ENCODE measurements at places on chromosomes 7 and 10. TPM values are rescaled to one million over a fixed set of nuclear protein-coding genes. Genes with fewer than 3 reads are reported as not detected.
A peak's percentile ranks its signal among the peaks of the same experiment; 100 is the strongest.

Gene ADGRA1
- not detected for total RNA-seq

DNA sequence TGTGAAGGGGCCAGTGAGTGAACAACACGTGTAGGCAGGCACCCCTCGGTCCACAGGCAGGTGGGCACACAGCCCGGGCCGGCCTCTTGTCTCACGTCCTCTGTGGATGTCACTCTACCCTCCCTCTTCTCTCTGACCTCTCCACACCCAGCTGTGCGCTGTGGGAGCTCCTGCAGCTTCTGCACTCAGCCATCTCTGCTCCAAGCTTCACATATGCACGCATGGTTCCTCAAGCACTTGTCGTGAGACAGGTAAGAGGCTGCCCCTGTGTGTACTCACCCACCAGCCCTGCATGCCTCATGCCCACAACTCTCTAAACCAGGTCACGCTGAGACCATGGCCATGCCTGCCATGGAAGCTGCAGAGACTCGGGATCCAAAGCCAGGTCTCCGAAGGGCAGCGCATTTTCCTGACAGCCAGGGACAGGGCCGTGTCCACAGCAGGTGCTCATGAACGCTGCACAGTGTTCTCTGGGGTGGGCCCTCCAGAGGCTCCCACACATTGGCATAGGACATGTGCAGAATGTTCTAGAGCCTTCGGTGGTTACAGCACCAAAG lies 477.5 kb downstream of the PTPRN2 start:
- H3K36me3 ChIP-seq, result no peaks in the 10 kb centered on the region
- no peaks in the 10 kb centered on the region for H3K27me3 ChIP-seq
- no peak overlapping the region for H3K4me3 ChIP-seq
- DNase-seq, result no peak

Gene HDAC9
- total RNA-seq, result 1.4 TPM

DNA sequence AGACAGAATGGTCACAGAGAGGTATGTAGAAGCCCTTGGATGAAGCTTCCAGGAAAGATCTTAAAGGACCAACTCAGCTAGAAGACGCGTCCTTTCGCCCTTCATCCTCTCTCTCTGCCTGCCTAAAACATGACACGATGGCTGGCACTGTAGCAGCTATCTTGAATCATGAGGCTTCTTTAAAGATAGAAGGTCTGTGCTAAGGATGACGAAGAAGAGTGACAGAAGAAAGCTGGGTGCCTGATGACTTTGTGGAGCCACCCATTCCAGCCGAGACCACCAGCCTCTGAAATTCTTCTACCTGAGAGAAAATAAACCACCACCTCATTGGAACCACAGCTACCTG lies 25.5 kb downstream of the WDR86 start:
- no peak overlapping the region for H3K27ac ChIP-seq
- H3K27me3 ChIP-seq, result peaks cover 21% of the 10 kb centered on the region
- no peaks in the 10 kb centered on the region for H3K36me3 ChIP-seq
- peaks cover 12% of the 10 kb centered on the region for H3K4me1 ChIP-seq
- DNase-seq, result no peak

- no peak overlapping the region for H3K27ac ChIP-seq
- no peak for DNase-seq
- H3K4me3 ChIP-seq, result no peak overlapping the region
- no peaks in the 10 kb centered on the region for H3K27me3 ChIP-seq
Measured at GRCh38 chr10:129770286-129770685, 193.8 kb downstream of the EBF3 start.

DNA sequence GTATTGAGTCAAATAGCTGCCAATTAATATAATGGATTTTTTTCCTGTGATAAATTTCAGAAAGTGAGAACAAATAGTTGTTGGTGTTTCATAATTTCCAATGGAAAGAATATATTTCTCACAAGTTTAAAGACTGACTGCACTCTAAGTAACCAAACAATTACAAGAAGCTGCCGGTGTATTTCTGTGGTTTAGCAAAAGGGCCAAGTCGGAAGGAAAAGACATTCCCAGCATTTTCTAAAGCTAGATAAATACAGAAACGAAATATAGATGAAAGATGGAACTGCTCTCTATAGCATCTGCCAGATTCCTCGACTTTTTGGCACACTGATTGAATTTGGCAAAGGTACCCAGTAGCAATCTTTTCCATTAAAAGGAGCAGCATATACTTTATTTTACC lies 92.7 kb upstream of the MKX start:
- H3K4me1 ChIP-seq, result no peaks in the 10 kb centered on the region
- no peak overlapping the region for H3K4me3 ChIP-seq
- no peak overlapping the region for H3K27ac ChIP-seq
- DNase-seq, result no peak
- H3K27me3 ChIP-seq, result no peaks in the 10 kb centered on the region
- no peaks in the 10 kb centered on the region for H3K36me3 ChIP-seq

DNA sequence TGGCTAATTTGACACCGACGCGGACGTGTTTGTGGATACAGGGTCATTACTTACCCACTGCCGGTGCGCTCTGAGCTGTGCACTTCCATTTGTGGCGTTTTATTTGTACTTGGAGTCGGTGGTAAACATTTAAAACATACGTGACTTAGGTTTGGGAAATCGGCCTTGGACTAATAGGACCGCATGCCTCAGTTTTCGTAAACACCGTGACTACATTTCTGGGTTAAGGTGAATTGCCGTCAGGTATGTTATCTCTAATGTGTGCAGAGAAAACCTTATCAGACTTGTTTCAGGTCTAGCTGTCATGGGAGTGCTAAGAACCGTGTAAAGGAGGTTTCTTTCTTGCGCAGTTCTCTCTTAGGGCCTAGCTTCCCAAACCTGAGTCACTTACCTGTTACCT lies 51.7 kb upstream of the NCF1 start:
- no peak for DNase-seq
- H3K36me3 ChIP-seq, result peaks cover 33% of the 10 kb centered on the region
- peaks cover 6% of the 10 kb centered on the region for H3K4me1 ChIP-seq
- H3K27me3 ChIP-seq, result no peaks in the 10 kb centered on the region
- no peak overlapping the region for H3K27ac ChIP-seq

GRCh38 chr7:123075838-123076467 lies 80.5 kb upstream of the TAS2R16 start:
- H3K4me1 ChIP-seq, result no peaks in the 10 kb centered on the region
- no peak for DNase-seq
- H3K36me3 ChIP-seq, result no peaks in the 10 kb centered on the region
- no peak overlapping the region for H3K27ac ChIP-seq

GRCh38 chr10:112475575-112476218 lies 28.7 kb downstream of the VTI1A start:
- H3K4me1 ChIP-seq, result peaks cover 4% of the 10 kb centered on the region
- DNase-seq, result no peak
- no peaks in the 10 kb centered on the region for H3K36me3 ChIP-seq
- H3K27ac ChIP-seq, result no peak overlapping the region

DNA sequence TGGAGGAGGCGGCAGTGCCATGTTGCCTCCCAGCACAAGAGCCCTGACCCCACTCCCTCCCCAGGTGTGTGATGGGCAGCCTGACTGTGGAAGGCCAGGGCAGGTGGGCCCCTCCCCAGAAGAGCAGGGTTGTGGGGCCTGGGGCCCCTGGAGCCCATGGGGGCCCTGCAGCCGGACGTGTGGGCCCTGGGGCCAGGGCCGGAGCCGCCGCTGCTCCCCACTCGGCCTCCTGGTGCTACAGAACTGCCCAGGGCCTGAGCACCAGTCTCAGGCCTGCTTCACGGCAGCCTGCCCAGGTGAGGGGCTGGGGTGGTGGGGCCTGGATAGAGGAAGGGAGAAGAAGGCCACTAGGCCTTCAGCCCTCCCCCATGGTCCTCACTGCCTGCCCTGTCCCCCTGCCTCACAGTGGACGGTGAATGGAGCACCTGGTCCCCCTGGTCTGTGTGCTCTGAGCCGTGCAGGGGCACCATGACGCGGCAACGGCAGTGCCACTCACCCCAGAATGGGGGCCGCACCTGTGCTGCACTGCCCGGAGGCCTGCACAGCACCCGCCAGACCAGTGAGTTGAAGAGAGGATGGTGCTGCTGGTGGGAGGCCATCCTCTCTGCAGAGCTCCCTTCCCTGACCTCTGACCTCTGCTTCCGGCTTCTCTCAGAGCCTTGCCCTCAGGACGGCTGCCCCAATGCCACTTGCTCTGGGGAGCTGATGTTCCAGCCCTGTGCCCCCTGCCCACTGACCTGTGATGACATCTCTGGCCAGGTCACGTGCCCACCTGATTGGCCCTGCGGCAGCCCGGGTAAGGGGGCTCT lies 18.2 kb upstream of the ZNF467 start:
- H3K4me3 ChIP-seq, result no peak overlapping the region
- no peak overlapping the region for H3K27ac ChIP-seq
- no peaks in the 10 kb centered on the region for H3K36me3 ChIP-seq
- H3K4me1 ChIP-seq, result peaks cover 3% of the 10 kb centered on the region

GRCh38 chr10:12235116-12235694 lies 39.2 kb downstream of the CDC123 start:
- no peaks in the 10 kb centered on the region for H3K4me1 ChIP-seq
- no peaks in the 10 kb centered on the region for H3K27me3 ChIP-seq
- no peak overlapping the region for H3K4me3 ChIP-seq
- DNase-seq, result no peak
- H3K36me3 ChIP-seq, result peaks cover 44% of the 10 kb centered on the region

- H3K36me3 ChIP-seq, result peaks cover 2% of the 10 kb centered on the region
- no peaks in the 10 kb centered on the region for H3K27me3 ChIP-seq
- DNase-seq, result no peak
- no peaks in the 10 kb centered on the region for H3K4me1 ChIP-seq
Measured at GRCh38 chr7:71784781-71785180, 627.4 kb downstream of the CALN1 start.

- H3K36me3 ChIP-seq, result no peaks in the 10 kb centered on the region
- no peaks in the 10 kb centered on the region for H3K27me3 ChIP-seq
- H3K4me1 ChIP-seq, result no peaks in the 10 kb centered on the region
- no peak overlapping the region for H3K4me3 ChIP-seq
Measured at GRCh38 chr10:2464483-2464882, 602.9 kb upstream of the PFKP start.

Gene CASTOR2
- total RNA-seq, result 4.4 TPM

DNA sequence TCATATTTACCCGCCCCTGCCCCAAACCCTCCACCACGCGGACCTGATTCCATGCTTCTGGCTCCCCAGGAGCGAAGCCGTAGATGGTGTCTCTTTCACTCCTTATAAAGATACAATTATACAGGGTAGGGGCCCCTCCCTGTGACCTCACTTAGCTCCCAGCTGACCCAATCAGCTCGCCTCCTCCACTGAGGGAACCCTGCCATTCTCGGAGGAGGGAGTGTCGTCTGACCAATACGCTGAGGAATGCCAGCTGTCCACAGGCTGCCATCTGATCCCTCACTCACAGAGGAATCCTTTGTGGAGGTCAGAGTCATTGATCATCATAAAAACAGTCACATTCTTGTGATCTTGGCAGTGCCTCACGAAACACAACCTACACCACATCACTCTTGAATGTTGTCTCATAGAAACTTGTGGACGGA lies 67.5 kb upstream of the INSIG1 start:
- no peaks in the 10 kb centered on the region for H3K36me3 ChIP-seq
- H3K27me3 ChIP-seq, result no peaks in the 10 kb centered on the region
- no peaks in the 10 kb centered on the region for H3K4me1 ChIP-seq
- H3K4me3 ChIP-seq, result no peak overlapping the region
- no peak for DNase-seq

DNA sequence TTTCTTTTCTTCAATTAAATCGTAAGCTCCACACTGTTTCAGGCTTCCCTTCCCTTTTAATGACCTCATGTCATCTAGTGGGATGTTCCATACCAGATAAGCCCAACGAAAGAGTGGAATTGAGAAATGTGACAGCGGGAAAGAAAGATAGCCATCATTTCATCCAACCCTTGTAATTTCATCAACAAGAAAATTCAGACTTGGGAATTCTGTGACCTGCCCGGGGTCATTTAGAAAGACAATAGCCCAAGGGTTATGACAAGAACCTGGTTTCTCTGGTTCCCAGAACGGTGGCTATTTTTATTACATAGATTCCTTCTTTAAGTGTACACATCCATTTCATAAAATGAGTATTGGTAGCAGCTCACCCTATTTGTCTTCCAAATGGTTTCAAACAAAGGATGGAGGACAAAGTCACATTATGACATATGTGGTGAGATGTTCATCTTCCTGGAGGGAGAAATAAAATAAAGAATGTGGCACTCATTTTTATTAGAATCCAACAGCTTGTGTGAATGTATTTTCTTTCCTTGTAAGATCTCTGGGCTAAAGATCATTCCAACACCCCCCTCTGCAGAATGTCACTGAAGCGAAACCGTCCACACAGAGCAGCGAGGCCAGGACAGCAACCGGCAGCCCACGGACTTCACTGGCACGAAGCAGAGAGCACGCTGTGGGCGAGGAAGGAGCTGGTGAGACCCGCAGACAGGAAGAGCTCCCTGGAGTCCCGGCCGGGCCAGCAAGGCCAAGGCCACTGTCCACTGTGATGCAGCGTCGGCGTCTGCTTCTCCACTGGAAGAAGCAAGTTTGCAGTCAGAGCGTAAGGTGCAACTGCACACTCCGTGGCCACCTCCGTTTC lies 199.9 kb downstream of the KLF6 start:
- H3K4me3 ChIP-seq, result no peak overlapping the region
- H3K36me3 ChIP-seq, result no peaks in the 10 kb centered on the region
- peaks cover 9% of the 10 kb centered on the region for H3K27me3 ChIP-seq
- DNase-seq, result no peak
- no peaks in the 10 kb centered on the region for H3K4me1 ChIP-seq

DNA sequence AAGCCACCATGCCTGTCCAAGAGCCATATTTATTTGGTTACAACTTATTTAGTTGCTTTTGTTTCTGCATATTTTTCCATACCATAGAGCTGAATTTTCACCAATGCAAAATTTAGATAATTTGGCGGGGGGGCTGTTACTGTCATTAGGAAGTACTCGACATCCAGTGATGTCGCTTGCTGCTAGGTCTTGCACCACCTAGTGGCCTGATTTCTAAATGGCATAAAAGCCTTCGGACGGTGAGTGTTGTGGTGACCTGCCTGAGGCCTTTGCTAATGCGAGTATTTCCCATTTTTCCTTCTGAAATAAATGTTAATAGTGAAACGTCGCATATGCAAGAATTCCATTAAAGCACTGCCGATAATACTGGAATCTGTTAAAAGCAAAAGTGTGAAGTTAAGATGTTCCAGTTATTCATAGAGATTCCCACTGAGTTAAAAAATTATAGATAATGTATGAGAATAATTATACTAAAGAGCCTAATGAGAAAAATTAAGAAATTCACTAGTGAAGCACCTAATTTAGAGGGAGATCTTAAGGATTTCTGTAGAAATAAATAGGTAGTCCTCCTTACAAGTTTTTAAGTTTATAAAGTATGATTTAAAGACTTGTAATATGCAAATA lies 86.1 kb upstream of the DNAJB6 start:
- no peaks in the 10 kb centered on the region for H3K27me3 ChIP-seq
- DNase-seq, result peak; percentile 69
- no peak overlapping the region for H3K4me3 ChIP-seq
- peaks cover 27% of the 10 kb centered on the region for H3K36me3 ChIP-seq
- H3K4me1 ChIP-seq, result no peaks in the 10 kb centered on the region
- H3K27ac ChIP-seq, result no peak overlapping the region

- H3K4me1 ChIP-seq, result no peaks in the 10 kb centered on the region
- H3K36me3 ChIP-seq, result no peaks in the 10 kb centered on the region
- DNase-seq, result no peak
- H3K4me3 ChIP-seq, result no peak overlapping the region
- H3K27me3 ChIP-seq, result no peaks in the 10 kb centered on the region
Measured at GRCh38 chr10:65805511-65805910, 1120.3 kb upstream of the LRRTM3 start.

GRCh38 chr7:129210256-129210988 lies 14.4 kb upstream of the AHCYL2 start:
- no peaks in the 10 kb centered on the region for H3K4me1 ChIP-seq
- peaks cover 5% of the 10 kb centered on the region for H3K27me3 ChIP-seq
- H3K36me3 ChIP-seq, result no peaks in the 10 kb centered on the region
- DNase-seq, result peak; percentile 78
- H3K27ac ChIP-seq, result no peak overlapping the region

Gene SFMBT2
- total RNA-seq, result 63.1 TPM

Data from activated CD8-positive, alpha-beta T cell treated with anti-CD3 and anti-CD28 coated beads, Interleukin-2, amount 10 ng/mL, durations not matched to agents 7 days and 5 days (primary cell).